ENCODE measurements at places on chromosomes 3 and 15.

- DNase-seq: no peak
Observed at GRCh38 chr3:159171333-159171732, 369.5 kb downstream of the MFSD1 start.

GRCh38 chr3:149792452-149793270, at the start of gene ANKUB1:
ANKUB1 (minus strand) TSS chr3:149792554; CDS start chr3:149792366, 188 bp downstream.
- DNase-seq: no peak

GRCh38 chr3:16671690-16672089, 66.5 kb upstream of the DAZL start:
- DNase-seq: no peak

DNA sequence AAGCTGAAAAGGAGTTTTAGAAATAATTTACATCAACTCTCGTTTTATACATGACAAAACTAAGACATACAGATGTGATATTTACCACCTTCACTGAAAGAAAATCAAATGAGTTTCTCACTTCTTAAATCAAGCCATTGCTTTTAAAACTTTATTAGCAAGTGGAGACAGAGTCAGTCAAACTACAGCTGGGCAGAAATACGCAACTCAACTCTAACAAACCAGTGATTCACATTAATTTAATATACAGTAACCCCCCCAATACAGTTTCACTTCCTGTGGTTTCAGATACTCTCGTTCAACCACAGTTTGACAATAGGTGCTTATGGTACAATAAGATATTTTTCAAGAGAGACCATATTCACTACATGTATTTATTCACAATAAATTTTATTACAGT, 477.1 kb downstream of the MAGI1 start:
- DNase-seq: no peak

GRCh38 chr3:151386056-151386455, 1.5 kb upstream of the P2RY12 start:
- DNase-seq: no peak

DNA sequence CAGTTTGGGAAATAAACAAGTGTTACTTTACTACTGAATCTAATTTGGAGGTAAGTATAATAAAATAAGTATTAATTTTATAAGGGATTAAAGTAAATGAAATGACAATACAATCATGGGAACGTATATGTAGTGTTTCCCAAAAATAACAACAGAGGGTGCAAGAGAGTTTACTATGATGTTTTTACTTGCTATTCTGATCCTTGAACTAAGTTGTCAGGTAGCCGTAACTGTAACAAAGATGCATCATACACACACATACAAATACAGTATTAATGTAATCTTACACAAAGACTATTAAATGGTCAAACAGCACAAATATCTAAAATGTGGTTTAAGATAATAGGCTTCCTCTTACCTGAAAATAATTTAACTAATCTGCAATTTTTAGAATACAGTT, 311.4 kb downstream of the TBC1D5 start:
- DNase-seq: no peak

GRCh38 chr3:86934851-86935250, 56.1 kb downstream of the VGLL3 start:
- no peak for DNase-seq

DNA sequence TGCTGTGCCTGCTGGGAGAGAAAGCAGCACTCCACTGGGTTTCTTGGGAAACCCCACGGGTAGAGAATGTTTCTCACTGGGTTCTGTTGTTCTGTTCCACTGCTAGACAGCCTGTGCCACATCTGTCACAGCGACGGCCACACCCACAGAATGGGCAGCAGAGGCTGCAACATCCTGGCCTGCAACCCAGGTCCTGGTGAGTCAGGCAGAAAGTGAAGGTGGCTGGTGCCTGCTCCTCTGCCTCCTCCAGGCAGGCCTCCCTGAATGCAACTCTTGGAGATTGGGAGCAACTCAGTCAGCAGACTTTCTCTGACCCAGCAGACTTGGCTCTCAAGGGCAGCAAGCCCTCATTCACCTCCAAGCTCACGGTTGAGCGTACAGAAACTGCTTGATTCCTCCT, 13.0 kb downstream of the C3orf18 start:
- DNase-seq: no peak

GRCh38 chr15:101531170-101531569, 41.7 kb upstream of the PCSK6 start:
- no peak for DNase-seq

DNA sequence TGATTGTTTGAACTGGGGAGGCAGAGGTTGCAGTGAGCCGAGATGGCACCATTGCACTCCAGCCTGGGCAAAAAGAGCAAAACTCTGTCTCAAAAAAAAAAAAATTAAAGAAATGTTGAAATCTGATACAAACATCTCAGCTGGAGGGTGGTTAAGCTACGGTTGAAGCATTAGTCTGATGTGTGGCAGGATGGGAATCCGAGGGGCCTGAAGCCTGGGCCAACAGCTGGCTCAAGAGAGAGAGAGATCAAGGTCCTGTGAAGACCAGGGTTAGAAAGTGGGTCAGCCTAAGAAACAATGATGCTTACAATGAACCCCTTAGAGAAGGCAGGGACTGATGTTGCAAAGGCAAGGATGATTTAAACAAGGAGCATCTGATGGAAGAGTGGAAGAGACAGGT, 69.8 kb downstream of the CD200R1L start:
- no peak for DNase-seq

GRCh38 chr3:156981005-156981404, 154.9 kb downstream of the LEKR1 start:
- DNase-seq: no peak

All from stimulated activated CD8-positive, alpha-beta memory T cell treated with anti-CD3 and anti-CD28 coated beads, Interleukin-7, amount 100 ng/mL, for 1 hour (primary cell).